ENCODE measurements at places on chromosomes 7 and 10. TPM values are rescaled to one million over a fixed set of nuclear protein-coding genes. Genes with fewer than 3 reads are reported as not detected.

ZNF282 gene
- 17.9 TPM for total RNA-seq

IKZF1 gene
- total RNA-seq, result 44.9 TPM

DNA sequence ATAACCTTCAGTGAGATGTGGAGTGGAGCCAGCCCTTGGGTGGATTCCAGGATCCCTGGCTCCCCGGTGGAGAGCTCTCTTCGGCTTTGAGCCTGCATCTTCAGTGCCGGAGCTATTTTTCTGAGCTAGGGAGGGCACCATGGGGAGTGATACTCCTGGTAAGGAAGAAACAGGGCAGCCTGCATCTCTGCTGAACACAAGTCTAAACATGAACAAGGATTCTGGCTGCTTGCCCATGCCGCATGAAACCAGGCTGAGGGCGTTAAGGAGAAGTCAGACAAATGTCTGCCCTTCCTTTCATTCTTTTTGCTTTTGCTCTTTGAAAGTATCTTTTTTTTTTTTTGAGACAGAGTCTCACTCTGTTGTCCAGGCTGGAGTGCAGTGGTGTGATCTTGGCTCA is 60.4 kb downstream of the EVX1 start:
- no peak overlapping the region for H3K4me3 ChIP-seq
- no peaks in the 10 kb centered on the region for H3K4me1 ChIP-seq
- no peak for DNase-seq
- H3K36me3 ChIP-seq, result no peaks in the 10 kb centered on the region
- H3K27ac ChIP-seq, result no peak overlapping the region
- H3K27me3 ChIP-seq, result no peaks in the 10 kb centered on the region

GIGYF1 gene
- 20.6 TPM for total RNA-seq

POLR2J2 gene
- 2.2 TPM for total RNA-seq

DNA sequence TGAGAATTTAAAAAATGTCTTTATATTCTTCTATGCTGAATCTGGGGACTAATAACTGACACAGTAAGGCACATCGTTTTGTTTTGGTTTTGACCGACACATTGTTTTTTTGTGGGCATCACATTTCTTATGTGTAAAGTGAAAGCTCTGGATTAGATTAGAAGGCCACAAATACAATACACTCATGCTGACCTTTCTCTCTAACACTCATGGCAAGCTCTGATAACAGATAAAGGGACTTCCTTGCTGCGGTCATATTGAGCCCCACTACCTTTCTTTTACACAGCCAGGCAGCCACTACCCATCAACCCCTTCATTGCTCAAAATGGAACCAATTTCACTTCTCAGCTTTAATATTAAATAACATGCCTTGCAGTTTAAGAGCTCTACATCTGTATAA is 26.0 kb downstream of the PPP1R3A start:
- H3K36me3 ChIP-seq, result no peaks in the 10 kb centered on the region
- no peak overlapping the region for H3K27ac ChIP-seq
- no peaks in the 10 kb centered on the region for H3K27me3 ChIP-seq
- H3K4me1 ChIP-seq, result no peaks in the 10 kb centered on the region

FAM20C gene
- 22.1 TPM for total RNA-seq

- H3K27me3 ChIP-seq, result no peaks in the 10 kb centered on the region
- H3K4me1 ChIP-seq, result no peaks in the 10 kb centered on the region
- no peaks in the 10 kb centered on the region for H3K36me3 ChIP-seq
- no peak overlapping the region for H3K27ac ChIP-seq
- DNase-seq, result no peak
Measured at GRCh38 chr7:108247614-108248013, 117.5 kb upstream of the LAMB4 start.

OGDHL gene
- total RNA-seq, result 3.4 TPM

- peaks cover 26% of the 10 kb centered on the region for H3K4me1 ChIP-seq
- H3K27me3 ChIP-seq, result no peaks in the 10 kb centered on the region
- H3K4me3 ChIP-seq, result no peak overlapping the region
- no peak overlapping the region for H3K27ac ChIP-seq
- no peak for DNase-seq
- H3K36me3 ChIP-seq, result no peaks in the 10 kb centered on the region
Measured at GRCh38 chr7:143015926-143016490, 10.9 kb downstream of the OR9A2 start.

- no peak overlapping the region for H3K27ac ChIP-seq
- H3K4me1 ChIP-seq, result no peaks in the 10 kb centered on the region
- no peak for DNase-seq
Measured at GRCh38 chr10:59736749-59737148, 16.5 kb downstream of the MRLN start.

DNA sequence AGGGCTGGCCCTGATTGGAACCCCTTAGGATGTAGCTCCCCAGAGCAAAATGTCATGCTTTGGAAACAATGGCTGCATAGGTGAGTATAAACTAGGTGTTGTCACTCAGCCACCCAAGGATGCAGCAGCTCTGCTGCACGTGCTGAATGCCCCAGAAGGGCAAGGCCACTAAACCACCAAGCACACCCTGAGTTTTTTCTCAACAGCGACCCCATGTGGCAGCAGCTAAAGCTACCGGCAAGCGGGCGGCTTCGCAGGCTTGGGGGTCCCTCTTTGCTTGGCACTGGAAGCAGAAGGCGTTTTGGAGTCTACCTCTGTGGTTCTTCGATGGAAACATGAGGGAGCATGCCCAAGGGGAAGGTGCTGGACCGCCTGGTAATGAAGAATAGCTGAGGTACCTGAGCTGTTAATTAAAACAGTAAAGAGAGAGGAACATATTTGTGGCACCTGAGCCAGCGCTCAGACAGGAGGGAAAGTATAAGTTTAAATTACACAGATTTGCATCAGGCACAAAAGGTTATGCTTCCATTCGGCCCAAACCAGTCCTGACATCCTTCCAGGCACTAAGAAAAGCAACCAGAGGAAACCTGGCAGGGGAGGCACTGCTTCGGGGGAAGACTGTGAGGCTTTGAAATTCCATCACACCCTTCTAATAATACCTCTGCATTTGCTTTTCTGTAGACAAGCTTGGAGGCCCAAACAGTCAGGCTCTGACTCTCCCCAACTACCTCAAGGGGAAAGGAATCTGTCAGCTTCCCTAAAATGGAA is 152.1 kb downstream of the GFRA1 start:
- no peaks in the 10 kb centered on the region for H3K36me3 ChIP-seq
- H3K4me3 ChIP-seq, result no peak overlapping the region
- H3K4me1 ChIP-seq, result no peaks in the 10 kb centered on the region

DNA sequence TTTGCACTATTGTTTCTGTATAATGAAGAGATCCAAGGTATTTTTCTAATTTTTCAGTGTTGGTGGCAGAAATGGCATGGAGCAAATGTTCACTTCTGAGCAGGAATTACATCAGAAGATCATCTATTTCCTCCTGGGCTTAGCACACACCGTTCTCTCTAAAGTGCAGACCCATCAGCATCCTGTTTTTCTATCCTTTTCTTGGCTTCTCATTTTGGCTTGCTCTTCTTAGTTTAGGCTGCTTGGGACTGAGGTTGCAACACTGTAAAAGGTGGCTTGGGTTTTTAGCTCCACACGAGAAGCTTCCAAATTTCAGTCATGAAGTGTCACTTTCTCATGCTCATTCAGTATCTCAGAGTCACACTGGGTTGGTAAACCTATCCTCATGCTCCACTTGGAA is 79.9 kb upstream of the SMIM30 start:
- no peaks in the 10 kb centered on the region for H3K27me3 ChIP-seq
- no peaks in the 10 kb centered on the region for H3K36me3 ChIP-seq
- DNase-seq, result no peak
- H3K4me1 ChIP-seq, result no peaks in the 10 kb centered on the region

DNA sequence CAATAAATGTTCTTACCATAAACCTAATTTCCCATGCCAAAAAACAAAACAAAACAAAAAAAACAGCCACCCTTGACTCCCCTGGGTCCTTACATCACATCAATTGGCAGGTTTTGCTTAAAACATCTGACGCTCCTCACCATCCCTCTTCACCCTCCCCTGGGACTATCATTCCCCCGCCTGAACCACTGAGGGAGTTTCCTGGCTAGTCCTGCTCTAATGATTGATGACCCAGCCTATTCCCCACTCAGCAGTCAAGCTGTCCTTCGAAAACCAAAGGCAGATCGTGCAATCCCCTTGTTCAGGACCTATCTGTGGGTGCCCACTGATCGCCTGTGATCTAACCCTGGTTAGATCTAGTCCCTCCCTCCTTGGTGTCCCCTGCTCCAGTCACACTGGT is 11.2 kb upstream of the FRMPD2 start:
- H3K27ac ChIP-seq, result no peak overlapping the region
- no peak for DNase-seq
- H3K36me3 ChIP-seq, result no peaks in the 10 kb centered on the region
- no peaks in the 10 kb centered on the region for H3K27me3 ChIP-seq
- H3K4me1 ChIP-seq, result peaks cover 7% of the 10 kb centered on the region

SPDYE5 gene
- total RNA-seq, result not detected

UNC5B gene
- total RNA-seq, result 24.3 TPM

GRCh38 chr10:71536332-71536731 is 139.6 kb downstream of the CDH23 start:
- H3K27me3 ChIP-seq, result no peaks in the 10 kb centered on the region
- H3K27ac ChIP-seq, result no peak overlapping the region
- no peak for DNase-seq
- no peak overlapping the region for H3K4me3 ChIP-seq
- no peaks in the 10 kb centered on the region for H3K36me3 ChIP-seq

DNA sequence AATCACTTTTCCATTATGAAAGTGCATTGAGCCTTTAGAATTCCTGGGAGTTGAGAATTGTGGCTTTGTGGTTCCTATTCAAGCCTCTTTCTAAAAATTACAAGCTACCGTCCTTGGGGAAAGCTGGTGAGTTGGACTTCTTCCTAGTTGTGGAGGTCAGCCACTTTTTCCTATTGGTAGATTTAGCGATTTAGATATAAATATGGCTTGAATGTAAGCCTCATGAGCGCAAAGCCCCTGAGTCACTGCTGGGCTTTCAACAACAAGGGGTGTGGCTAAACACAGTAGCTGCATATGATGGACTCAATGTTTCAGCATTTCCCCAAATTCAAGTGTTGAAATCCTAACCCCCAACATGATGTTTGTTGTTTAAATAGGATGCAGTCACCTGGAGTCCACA is 150.0 kb upstream of the IGFBP3 start:
- H3K27me3 ChIP-seq, result no peaks in the 10 kb centered on the region
- no peak for DNase-seq
- no peak overlapping the region for H3K4me3 ChIP-seq
- H3K36me3 ChIP-seq, result no peaks in the 10 kb centered on the region
- H3K27ac ChIP-seq, result no peak overlapping the region

CDHR3 gene
- 8.8 TPM for total RNA-seq

DNA sequence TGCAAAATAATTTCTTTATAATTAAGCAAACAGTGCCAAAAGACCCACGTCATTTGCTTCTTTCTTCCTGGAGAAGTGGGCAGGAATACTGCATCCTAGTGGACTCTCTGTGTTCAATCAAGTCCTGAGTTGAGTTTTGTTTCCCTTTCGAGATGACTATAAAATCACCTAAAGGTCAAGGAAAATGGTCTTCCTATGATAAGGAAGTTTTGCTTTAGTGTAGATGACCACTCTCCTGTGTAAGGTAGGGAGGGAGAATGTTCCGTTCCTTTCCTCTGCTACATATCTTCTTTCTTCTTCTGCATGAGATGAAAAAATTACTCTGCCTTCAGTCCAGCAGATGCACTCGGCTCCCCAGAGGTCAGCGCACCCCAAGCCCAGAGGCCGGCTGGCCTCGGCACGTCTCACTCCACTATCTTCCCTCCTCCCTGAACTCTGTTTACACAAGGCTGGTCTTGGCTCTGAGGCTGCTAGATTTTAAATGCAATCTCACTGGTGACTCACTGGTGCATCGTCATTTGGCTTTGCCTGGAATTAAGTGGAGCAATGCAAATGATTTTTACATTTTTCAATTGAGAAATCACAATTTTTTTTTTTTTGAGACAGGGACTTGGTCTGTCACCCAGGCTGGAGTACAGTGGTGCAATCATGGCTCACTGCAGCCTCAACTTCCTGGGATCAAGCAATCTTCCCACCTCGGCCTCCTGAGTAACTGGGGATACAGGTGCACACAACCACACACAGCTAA is 18.6 kb upstream of the VDAC2 start:
- H3K4me1 ChIP-seq, result peaks cover 51% of the 10 kb centered on the region
- no peak for DNase-seq
- H3K4me3 ChIP-seq, result no peak overlapping the region
- peak overlapping the region; percentile 68 for H3K27ac ChIP-seq
- no peaks in the 10 kb centered on the region for H3K27me3 ChIP-seq

- no peaks in the 10 kb centered on the region for H3K27me3 ChIP-seq
- no peak for DNase-seq
- no peak overlapping the region for H3K4me3 ChIP-seq
- no peaks in the 10 kb centered on the region for H3K4me1 ChIP-seq
Measured at GRCh38 chr7:8338206-8338605, 76.2 kb upstream of the ICA1 start.

CNPY1 gene
- not detected for total RNA-seq

GPR26 gene
- not detected for total RNA-seq

GRCh38 chr10:7291487-7292270 is 119.2 kb downstream of the SFMBT2 start:
- no peaks in the 10 kb centered on the region for H3K36me3 ChIP-seq
- no peaks in the 10 kb centered on the region for H3K4me1 ChIP-seq
- DNase-seq, result no peak
- H3K27ac ChIP-seq, result no peak overlapping the region
- no peaks in the 10 kb centered on the region for H3K27me3 ChIP-seq
- H3K4me3 ChIP-seq, result no peak overlapping the region

WEE2 gene
- total RNA-seq, result not detected

NPC1L1 gene
- total RNA-seq, result 0.49 TPM

GRCh38 chr7:19916046-19916445 is 142.6 kb upstream of the TMEM196 start:
- H3K27ac ChIP-seq, result no peak overlapping the region
- H3K27me3 ChIP-seq, result no peaks in the 10 kb centered on the region
- DNase-seq, result no peak
- H3K36me3 ChIP-seq, result no peaks in the 10 kb centered on the region

FAM180A gene
- 7.1 TPM for total RNA-seq

CLEC2L gene
- not detected for total RNA-seq

- H3K27me3 ChIP-seq, result no peaks in the 10 kb centered on the region
- DNase-seq, result no peak
- H3K27ac ChIP-seq, result no peak overlapping the region
- peaks cover 9% of the 10 kb centered on the region for H3K4me1 ChIP-seq
- peaks cover 18% of the 10 kb centered on the region for H3K36me3 ChIP-seq
Measured at GRCh38 chr7:786472-787255, 45.6 kb upstream of the SUN1 start.

All from vagina (tissue), 2 donors.